ENCODE measurements at places on chromosomes 7 and 10. TPM values are rescaled to one million over a fixed set of nuclear protein-coding genes. Genes with fewer than 3 reads are reported as not detected.

Gene AGMO
- not detected for total RNA-seq

Gene AQP1
- total RNA-seq = 826 TPM

Gene SCART1
- 2.4 TPM for total RNA-seq

DNA sequence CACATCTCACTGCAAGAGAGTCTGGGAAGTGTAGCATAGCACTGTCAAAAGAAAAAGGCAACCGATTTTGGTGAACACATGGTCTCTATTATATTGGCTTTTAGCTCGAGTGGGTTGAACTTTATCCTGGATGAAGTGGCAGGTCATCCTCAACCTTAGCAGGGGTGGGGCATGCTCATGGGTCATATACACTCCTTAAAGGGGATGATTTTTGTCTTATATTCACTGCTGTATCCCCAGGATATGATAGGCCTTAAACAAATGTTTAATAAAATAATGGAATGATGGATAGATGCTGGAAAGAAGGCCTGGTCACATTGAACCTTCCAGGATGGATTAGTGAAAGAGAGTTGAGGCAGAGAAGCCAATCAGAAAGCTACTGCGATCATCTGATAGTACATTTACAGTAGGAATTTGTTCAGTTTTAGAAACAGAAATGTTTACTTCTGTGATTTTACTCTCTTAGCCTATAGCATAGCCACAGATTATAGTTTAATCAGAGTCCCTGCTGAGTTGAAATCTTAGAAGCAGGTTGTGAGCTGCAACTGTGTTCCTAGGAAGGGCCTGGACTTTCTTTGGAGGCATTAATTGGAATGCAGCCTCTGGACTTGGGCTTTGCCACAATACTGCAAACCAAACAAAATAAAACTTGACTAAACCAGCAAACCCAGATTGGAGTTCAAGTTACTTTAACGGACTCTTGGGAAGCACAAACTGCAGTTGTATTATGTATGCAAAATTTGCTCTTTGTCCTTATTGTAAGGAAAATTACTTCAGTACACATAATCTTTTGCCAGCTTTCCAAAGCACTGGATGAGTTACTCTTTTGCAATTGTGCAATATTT, 138.3 kb downstream of the BMPER start:
- DNase-seq = no peak

GRCh38 chr10:102758240-102758932, 14.6 kb downstream of the WBP1L start:
- DNase-seq = no peak

DNA sequence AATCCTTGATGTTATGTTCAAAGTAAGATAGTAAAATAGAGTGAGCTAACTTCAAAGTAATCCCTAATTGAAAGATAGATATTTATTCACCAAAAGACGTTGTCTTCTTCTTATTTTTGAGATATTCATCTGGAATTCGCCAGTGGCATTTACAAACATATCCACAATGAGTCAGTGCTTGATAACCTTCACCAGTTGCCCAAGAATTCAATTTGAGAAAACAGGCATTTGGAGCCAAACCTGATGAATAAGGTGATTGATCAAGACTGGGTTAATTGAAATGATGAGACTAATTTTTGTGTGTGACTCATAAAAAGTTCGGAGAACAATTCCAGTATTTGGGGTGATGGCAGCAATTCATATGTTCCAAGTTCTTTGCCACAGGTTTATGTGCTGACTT, 344.0 kb downstream of the ARL4A start:
- DNase-seq = no peak

GRCh38 chr10:33476757-33477273, 142.3 kb upstream of the NRP1 start:
- no peak for DNase-seq

DNA sequence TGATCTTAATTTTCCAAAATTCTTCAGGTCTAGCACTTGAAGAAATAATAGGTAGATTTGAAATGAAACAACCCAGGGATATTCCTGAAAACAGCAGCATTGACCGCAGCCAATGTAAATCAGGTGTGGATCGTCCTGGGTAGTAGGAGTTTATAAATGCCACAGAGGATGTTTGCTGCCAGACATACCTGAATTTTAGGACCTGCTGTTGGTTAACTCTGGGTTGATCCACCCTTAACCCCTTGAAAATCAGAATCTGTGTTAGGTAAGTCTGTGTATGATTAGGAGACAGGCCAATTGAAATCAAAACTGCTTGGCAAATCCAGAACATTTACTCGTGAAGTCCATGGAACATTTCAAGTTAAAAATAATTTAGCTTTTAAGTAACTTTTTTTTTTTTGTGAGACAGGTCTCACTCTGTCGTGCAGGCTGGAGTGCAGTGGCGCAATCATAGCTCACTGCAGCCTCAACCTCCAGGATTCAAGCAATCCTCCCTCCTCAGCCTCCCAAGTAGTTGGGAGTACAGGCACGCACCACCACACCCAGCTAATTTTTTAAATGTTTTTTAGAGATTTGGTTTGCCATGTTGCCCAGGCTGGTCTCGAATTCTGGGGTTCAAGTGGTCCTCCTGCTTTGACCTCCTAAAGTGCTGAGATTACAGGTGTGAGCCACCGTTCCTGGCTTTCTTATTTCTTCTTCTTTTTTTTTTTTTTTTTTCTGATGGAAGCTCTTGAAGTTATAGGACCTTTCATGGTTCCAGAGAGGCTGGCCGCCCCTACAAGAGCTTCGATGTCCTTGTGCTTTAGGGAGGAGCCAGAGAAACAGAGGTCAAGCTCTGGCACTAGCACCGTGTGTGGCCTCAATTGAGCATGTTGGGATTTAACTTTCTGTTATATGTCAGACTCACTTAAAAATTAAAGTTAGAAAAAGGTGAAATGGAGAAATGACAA, 2.0 kb downstream of the POR start:
- no peak for DNase-seq
